Natural killer cell (primary cell): ENCODE measurements at places on chromosomes 5 and 9.

DNA sequence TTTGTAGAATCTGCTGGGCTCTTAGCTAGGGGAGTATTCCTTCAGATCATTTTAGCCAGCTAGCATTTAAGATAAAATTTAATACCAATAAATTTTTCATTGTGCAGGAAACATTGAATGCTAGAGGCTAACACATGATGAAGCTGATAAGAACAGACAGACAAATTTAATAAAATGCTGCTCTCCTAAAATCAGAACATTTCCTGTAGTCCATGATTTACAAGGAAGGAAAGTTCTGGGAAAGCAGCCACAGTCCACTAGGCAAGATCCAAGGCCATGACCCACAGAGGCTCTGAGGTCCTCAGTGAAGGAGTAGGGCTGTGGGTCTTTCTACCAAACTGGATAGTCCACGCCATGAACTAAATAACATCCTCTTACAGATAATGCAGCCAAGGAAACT, 253.0 kb downstream of the ICE1 start:
- DNase-seq, result no peak
- H3K36me3 ChIP-seq, result no peaks in the 10 kb centered on the region
- no peak overlapping the region for H3K27ac ChIP-seq
- H3K4me1 ChIP-seq, result no peaks in the 10 kb centered on the region

- H3K36me3 ChIP-seq, result no peaks in the 10 kb centered on the region
- no peak overlapping the region for H3K27ac ChIP-seq
- H3K4me3 ChIP-seq, result no peak overlapping the region
- H3K27me3 ChIP-seq, result no peaks in the 10 kb centered on the region
Measured at GRCh38 chr5:33271606-33272005, 169.2 kb upstream of the TARS1 start.

- no peaks in the 10 kb centered on the region for H3K27me3 ChIP-seq
- H3K27ac ChIP-seq, result no peak overlapping the region
- H3K4me3 ChIP-seq, result no peak overlapping the region
- H3K4me1 ChIP-seq, result no peaks in the 10 kb centered on the region
Measured at GRCh38 chr5:143970159-143970558, 158.2 kb downstream of the HMHB1 start.

DNA sequence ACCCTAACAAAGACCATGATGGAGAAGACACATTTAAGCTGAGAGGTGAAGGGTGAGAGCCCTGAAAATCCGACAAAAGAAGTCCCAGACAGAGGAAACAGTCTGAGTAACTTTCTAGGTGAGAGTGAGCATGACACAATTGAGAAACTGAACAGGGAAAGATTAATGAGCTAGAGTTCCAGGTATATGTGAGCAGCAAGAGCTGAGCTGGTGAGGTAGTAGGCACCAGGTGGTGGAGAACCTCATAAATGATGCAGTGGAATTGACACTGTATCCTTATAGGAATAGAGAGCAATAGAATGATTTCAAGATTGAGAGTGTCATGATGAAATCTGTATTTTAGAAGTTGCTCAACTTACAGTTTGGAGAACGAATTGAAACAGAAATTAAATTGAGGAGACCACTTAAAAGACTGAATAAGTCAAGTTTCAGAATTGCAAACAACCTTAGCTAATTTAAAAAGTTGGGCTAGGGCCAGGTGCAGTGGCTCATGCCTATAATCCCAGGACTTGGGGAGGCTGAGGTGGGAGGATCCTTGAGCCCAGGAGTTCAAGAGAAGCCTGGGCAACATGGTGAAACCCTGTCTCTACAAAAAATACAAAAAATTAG, 89.8 kb downstream of the NREP start:
- no peak overlapping the region for H3K27ac ChIP-seq
- H3K36me3 ChIP-seq, result no peaks in the 10 kb centered on the region
- H3K4me3 ChIP-seq, result no peak overlapping the region
- no peaks in the 10 kb centered on the region for H3K27me3 ChIP-seq
